ENCODE measurements at places on chromosomes 4 and X.

GRCh38 chr4:26105337-26105736 lies 191.3 kb downstream of the SMIM20 start:
- H3K4me3 ChIP-seq: no peak overlapping the region
- no peaks in the 10 kb centered on the region for H3K27me3 ChIP-seq
- no peaks in the 10 kb centered on the region for H3K36me3 ChIP-seq
- H3K27ac ChIP-seq: no peak overlapping the region
- DNase-seq: no peak

DNA sequence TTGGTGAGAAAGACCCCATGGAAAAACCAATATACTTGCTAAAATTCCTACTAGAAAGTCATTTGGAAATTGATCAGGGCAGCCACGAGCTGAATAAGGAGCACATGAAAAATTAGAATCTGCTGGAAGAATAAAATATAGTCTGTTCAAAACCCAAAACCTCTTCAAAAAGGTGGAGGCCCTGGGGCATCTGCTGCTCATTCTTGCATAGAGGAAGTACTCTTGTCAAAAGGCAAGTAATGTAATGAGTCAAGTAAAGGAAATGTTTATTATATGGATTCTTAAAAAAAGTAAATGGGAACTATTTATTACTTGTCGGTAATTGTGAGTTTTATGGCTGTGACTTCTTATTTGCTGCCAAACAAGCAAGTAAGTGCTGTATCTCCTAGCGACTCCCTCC lies 109.5 kb downstream of the GK start:
- H3K4me3 ChIP-seq: no peak overlapping the region
- H3K4me1 ChIP-seq: no peaks in the 10 kb centered on the region
- no peak for DNase-seq
- H3K27ac ChIP-seq: no peak overlapping the region

DNA sequence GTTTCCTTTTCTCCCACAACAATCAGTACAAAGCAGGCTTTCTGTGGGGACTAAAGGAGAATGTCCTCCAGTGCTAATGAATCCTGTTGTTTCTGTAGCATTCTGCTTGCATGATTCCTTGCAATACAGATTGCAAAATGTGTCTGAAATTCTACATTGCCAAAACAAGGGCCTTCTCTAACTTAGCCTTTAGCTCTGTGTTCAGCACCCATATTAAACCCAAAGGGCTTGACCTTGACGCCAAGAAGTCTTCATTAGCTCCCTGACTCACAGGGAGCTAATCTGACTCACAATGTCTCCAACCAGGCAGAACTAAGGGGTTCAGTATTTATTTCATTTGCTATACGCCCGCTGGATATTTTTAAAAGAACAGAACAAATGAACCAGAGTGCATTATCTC lies 241.4 kb upstream of the CLNK start:
- H3K27me3 ChIP-seq: no peaks in the 10 kb centered on the region
- no peaks in the 10 kb centered on the region for H3K4me1 ChIP-seq
- H3K27ac ChIP-seq: no peak overlapping the region

DNA sequence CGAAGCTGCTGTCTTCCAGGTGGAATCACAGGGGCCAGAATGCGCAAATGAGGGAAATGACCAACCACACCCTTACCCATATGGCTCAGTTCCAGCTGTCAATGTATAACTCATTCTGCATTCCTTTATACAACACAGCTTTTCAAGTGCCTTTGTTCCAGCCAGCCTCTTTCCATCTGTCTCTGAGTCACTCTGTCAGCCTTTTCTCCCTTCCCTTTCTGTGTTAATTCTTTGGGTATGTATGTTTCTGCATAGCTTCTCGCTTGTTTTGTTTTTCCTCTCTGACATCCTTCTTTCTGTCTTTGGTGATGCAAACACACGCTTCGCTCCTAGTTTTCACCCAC lies 54.5 kb downstream of the RS1 start:
- H3K27me3 ChIP-seq: no peaks in the 10 kb centered on the region
- H3K36me3 ChIP-seq: no peaks in the 10 kb centered on the region
- H3K27ac ChIP-seq: no peak overlapping the region
- no peak overlapping the region for H3K4me3 ChIP-seq
- DNase-seq: no peak
- no peaks in the 10 kb centered on the region for H3K4me1 ChIP-seq

GRCh38 chr4:48205107-48205506 lies 64.5 kb downstream of the TEC start:
- H3K27ac ChIP-seq: no peak overlapping the region
- H3K36me3 ChIP-seq: no peaks in the 10 kb centered on the region
- no peaks in the 10 kb centered on the region for H3K27me3 ChIP-seq
- DNase-seq: no peak
- no peak overlapping the region for H3K4me3 ChIP-seq

DNA sequence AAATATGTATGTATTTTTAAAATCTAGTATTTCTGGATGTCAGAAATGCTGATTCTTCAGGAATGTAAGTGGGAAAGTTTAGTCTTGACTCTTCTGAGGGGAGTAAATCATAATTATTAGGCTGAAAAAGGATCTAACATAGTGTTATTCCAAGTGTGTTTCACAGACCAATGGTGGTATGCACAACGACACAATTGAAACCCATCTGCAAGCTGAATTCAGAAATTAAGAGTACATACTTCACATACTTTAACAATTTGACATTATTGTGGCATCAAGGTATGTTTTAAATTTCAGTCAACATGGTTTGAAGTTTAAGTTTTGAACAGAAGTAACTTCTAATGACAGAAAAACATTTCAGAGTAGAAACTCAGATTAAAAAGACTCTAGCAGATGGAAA lies 236.7 kb downstream of the SLC7A11 start:
- no peaks in the 10 kb centered on the region for H3K36me3 ChIP-seq
- no peaks in the 10 kb centered on the region for H3K4me1 ChIP-seq
- no peak for DNase-seq
- no peak overlapping the region for H3K4me3 ChIP-seq
- no peak overlapping the region for H3K27ac ChIP-seq
- H3K27me3 ChIP-seq: no peaks in the 10 kb centered on the region

GRCh38 chrX:41445171-41445570 lies 2.0 kb upstream of the NYX start:
- no peak overlapping the region for H3K27ac ChIP-seq
- H3K4me3 ChIP-seq: no peak overlapping the region
- peaks cover 1% of the 10 kb centered on the region for H3K27me3 ChIP-seq
- no peak for DNase-seq
- H3K36me3 ChIP-seq: no peaks in the 10 kb centered on the region
- H3K4me1 ChIP-seq: peaks cover 3% of the 10 kb centered on the region

- no peaks in the 10 kb centered on the region for H3K36me3 ChIP-seq
- H3K4me1 ChIP-seq: no peaks in the 10 kb centered on the region
- H3K27me3 ChIP-seq: no peaks in the 10 kb centered on the region
- no peak overlapping the region for H3K27ac ChIP-seq
- DNase-seq: no peak
Observed at GRCh38 chr4:118076958-118077766, 42.9 kb downstream of the NDST3 start.

- no peak overlapping the region for H3K27ac ChIP-seq
- no peaks in the 10 kb centered on the region for H3K4me1 ChIP-seq
- H3K4me3 ChIP-seq: no peak overlapping the region
- H3K36me3 ChIP-seq: no peaks in the 10 kb centered on the region
- no peaks in the 10 kb centered on the region for H3K27me3 ChIP-seq
Observed at GRCh38 chrX:86014421-86014820, 32.9 kb downstream of the CHM start.

DNA sequence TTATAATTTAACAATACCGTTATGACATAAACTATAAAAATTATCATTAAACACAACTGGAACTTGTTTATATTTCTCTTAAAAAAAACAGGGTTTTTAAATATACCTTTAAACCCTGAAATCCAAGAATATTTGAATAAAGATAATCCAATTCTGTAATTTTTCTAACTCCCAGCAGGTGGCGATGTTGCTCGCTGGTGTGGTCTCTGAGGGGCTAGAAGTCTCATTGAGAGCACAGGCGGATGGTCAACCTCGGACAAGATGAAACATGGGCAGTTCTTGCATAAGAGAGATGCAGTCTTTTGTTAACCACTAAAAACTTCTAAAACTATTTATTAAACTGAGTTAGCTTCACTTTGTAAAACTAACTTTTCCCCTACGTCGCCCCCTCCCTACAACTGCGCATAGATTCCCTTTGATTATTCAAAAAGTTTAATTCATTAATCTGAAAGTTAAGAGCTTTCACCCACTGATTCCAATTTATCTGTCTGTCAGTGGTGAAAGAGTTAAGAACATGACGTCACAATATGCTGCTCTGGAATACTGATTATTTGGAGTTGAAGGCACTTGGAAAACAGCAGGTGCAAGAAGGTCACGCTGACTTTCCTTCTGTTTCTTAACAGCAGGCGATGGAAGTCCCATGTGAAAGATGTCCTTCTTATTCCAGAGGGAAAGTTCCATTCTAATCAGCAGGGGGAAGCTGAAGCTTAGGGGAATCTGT lies 29.5 kb downstream of the DMP1 start:
- no peaks in the 10 kb centered on the region for H3K36me3 ChIP-seq
- H3K4me1 ChIP-seq: no peaks in the 10 kb centered on the region
- H3K27me3 ChIP-seq: no peaks in the 10 kb centered on the region
- H3K4me3 ChIP-seq: no peak overlapping the region

- no peak for DNase-seq
- no peaks in the 10 kb centered on the region for H3K4me1 ChIP-seq
- H3K27ac ChIP-seq: no peak overlapping the region
- H3K4me3 ChIP-seq: no peak overlapping the region
- H3K27me3 ChIP-seq: no peaks in the 10 kb centered on the region
Observed at GRCh38 chrX:50097071-50097470, 103.7 kb downstream of the AKAP4 start.

DNA sequence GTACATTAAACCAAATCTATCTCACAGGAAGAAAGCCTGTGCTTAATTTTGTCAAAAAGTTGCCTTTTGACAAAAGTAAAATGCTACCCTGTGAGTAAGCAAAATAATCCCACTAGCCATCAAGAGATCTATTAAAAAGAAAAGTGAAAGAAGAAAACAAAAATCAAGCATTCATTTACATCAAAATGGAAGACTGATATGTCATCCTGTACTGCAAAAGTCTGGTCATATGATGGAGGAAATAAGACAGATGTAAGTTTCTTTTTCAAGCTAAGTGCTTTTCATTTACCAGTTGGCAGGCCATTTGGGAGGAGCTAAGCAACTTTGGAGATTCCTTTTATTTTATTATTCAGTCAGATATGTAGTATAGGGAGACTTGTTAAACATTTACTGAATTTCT lies 387.4 kb downstream of the SPOCK3 start:
- no peaks in the 10 kb centered on the region for H3K27me3 ChIP-seq
- H3K36me3 ChIP-seq: 0 out of 2 replicates have a peak, but pooled peaks cover 4% of the 10 kb centered on the region
- H3K27ac ChIP-seq: no peak overlapping the region
- H3K4me1 ChIP-seq: no peaks in the 10 kb centered on the region
- no peak overlapping the region for H3K4me3 ChIP-seq
- DNase-seq: no peak

GRCh38 chr4:38560768-38561558 lies 103.0 kb upstream of the KLF3 start:
- DNase-seq: no peak
- no peaks in the 10 kb centered on the region for H3K36me3 ChIP-seq
- H3K27ac ChIP-seq: no peak overlapping the region
- H3K27me3 ChIP-seq: no peaks in the 10 kb centered on the region
- no peak overlapping the region for H3K4me3 ChIP-seq
- no peaks in the 10 kb centered on the region for H3K4me1 ChIP-seq

- no peak overlapping the region for H3K27ac ChIP-seq
- no peak overlapping the region for H3K4me3 ChIP-seq
- no peaks in the 10 kb centered on the region for H3K36me3 ChIP-seq
- DNase-seq: no peak
Observed at GRCh38 chr4:158538911-158539310, 17.2 kb downstream of the RXFP1 start.

- DNase-seq: no peak
- no peak overlapping the region for H3K4me3 ChIP-seq
- no peak overlapping the region for H3K27ac ChIP-seq
- no peaks in the 10 kb centered on the region for H3K4me1 ChIP-seq
- no peaks in the 10 kb centered on the region for H3K27me3 ChIP-seq
Observed at GRCh38 chr4:116243431-116243830, 841.9 kb downstream of the TRAM1L1 start.

GRCh38 chrX:17860811-17861488 lies at the start of gene RAI2:
Gene RAI2 (minus strand): TSS chrX:17861298. CDS start chrX:17802010, 59,288 bp downstream.
- DNase-seq: no peak
- H3K27ac ChIP-seq: no peak within 1 kb of the TSS
- H3K4me3 ChIP-seq: peak within 1 kb of the TSS; percentile 78
- peaks cover 21% of the 10 kb centered on the region for H3K27me3 ChIP-seq

GRCh38 chrX:23742174-23742696 lies 841 bp downstream of the ACOT9 start:
- H3K36me3 ChIP-seq: no peaks in the 10 kb centered on the region
- H3K4me3 ChIP-seq: peak overlapping the region; percentile 97
- H3K4me1 ChIP-seq: no peaks in the 10 kb centered on the region
- H3K27me3 ChIP-seq: no peaks in the 10 kb centered on the region

DNA sequence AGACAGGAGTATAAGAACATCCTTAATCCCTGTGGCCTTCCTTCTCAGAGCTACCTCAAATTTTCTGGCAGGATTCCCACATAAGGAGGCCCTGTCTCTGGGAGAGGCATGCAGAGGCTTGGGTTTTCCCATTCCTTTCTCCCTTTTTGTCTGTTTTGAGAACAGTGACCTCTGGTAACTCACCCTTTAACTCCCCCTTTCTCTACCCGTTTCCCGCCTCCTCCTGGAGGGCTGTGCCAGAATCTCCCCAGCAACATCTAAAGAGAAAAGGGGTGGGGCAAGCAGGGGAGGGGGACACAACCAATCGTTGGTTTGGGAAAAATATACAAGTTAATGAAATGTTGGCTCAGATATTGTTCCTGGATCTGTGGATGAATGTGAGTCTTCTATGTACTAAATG lies 303.7 kb upstream of the IRS4 start:
- no peaks in the 10 kb centered on the region for H3K27me3 ChIP-seq
- no peak overlapping the region for H3K4me3 ChIP-seq
- no peaks in the 10 kb centered on the region for H3K4me1 ChIP-seq
- H3K36me3 ChIP-seq: no peaks in the 10 kb centered on the region

DNA sequence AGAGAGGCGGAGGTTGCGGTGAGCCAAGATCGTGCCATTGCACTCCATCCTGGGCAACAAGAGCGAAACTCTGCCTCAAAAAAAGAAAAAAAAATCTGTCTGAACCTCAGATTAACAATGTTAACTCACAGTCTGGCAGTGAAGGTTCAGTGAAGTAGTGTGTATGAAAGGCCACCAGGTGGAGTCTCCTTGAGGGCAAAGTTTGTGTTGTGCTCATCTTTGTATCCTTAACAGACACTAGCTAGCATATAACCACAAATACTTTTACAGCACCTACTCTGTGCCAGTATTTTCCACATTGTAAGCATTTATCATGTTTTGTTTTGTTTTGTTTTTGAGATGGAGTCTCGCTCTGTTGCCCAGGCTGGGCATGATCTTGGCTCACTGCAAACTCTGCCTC lies 46.0 kb upstream of the MGST2 start:
- DNase-seq: no peak
- 0 out of 2 replicates have a peak, but pooled peaks cover under 1% of the 10 kb centered on the region for H3K4me1 ChIP-seq
- no peaks in the 10 kb centered on the region for H3K36me3 ChIP-seq
- peaks cover 25% of the 10 kb centered on the region for H3K27me3 ChIP-seq

- H3K4me3 ChIP-seq: no peak overlapping the region
- no peak for DNase-seq
Observed at GRCh38 chrX:151871244-151871643, 41.4 kb upstream of the MAGEA4 start.

GRCh38 chr4:105455998-105456397 lies 17.9 kb downstream of the PPA2 start:
- H3K36me3 ChIP-seq: no peaks in the 10 kb centered on the region
- H3K4me3 ChIP-seq: no peak overlapping the region
- H3K27me3 ChIP-seq: no peaks in the 10 kb centered on the region
- H3K27ac ChIP-seq: no peak overlapping the region
- DNase-seq: no peak

- no peaks in the 10 kb centered on the region for H3K4me1 ChIP-seq
- no peak overlapping the region for H3K4me3 ChIP-seq
- DNase-seq: no peak
- no peaks in the 10 kb centered on the region for H3K36me3 ChIP-seq
- H3K27me3 ChIP-seq: no peaks in the 10 kb centered on the region
Observed at GRCh38 chrX:147637190-147637589, 274.5 kb upstream of the FMR1 start.
